Activated naive CD4-positive, alpha-beta T cell treated with anti-CD3 and anti-CD28 coated beads, Interleukin-2, amount 10 ng/mL, durations not matched to agents 5 hours and 36 hours (primary cell): ENCODE measurements at places on chromosomes 7 and 10. TPM values are rescaled to one million over a fixed set of nuclear protein-coding genes. Genes with fewer than 3 reads are reported as not detected.

The PLEKHA8 gene
- 7.1 TPM for total RNA-seq

The MUC12 gene
- total RNA-seq: not detected

The ABCB1 gene
- 2.2 TPM for total RNA-seq

The TMEM184A gene
- total RNA-seq: not detected

The CRPPA gene
- total RNA-seq: 0.93 TPM

The BNIP3 gene
- 71.2 TPM for total RNA-seq

The KIAA1549 gene
- 0.40 TPM for total RNA-seq

The GBX1 gene
- not detected for total RNA-seq

The SNCG gene
- total RNA-seq: 1.3 TPM

The SPACDR gene
- 3.9 TPM for total RNA-seq

The RARRES2 gene
- total RNA-seq: not detected

The SLC16A9 gene
- total RNA-seq: 0.05 TPM

The WBP1L gene
- 28.1 TPM for total RNA-seq

The ZNF804B gene
- total RNA-seq: not detected

The INHBA gene
- 0.25 TPM for total RNA-seq

The EN2 gene
- not detected for total RNA-seq

The INTS15 gene
- 41.1 TPM for total RNA-seq

The FIS1 gene
- 121 TPM for total RNA-seq

The CPN1 gene
- not detected for total RNA-seq

The C10orf62 gene
- not detected for total RNA-seq

The CYP2C19 gene
- not detected for total RNA-seq

The DRGX gene
- not detected for total RNA-seq

The SSC4D gene
- total RNA-seq: 0.31 TPM

The PRSS2 gene
- not detected for total RNA-seq

The SKIDA1 gene
- total RNA-seq: 0.20 TPM

The TMEM236 gene
- total RNA-seq: 0.05 TPM

The SPDYE16 gene
- 0.36 TPM for total RNA-seq

The WIPF3 gene
- not detected for total RNA-seq

The FAM180A gene
- not detected for total RNA-seq

The CYP3A4 gene
- total RNA-seq: not detected

The LMOD2 gene
- not detected for total RNA-seq

The PLPP4 gene
- total RNA-seq: not detected

The PPIF gene
- 47.4 TPM for total RNA-seq

The GPR26 gene
- total RNA-seq: not detected

The RSPH10B2 gene
- not detected for total RNA-seq

The PNLIP gene
- total RNA-seq: not detected

The PLXDC2 gene
- not detected for total RNA-seq

The EPO gene
- 0.15 TPM for total RNA-seq

The SYT15 gene
- 0.78 TPM for total RNA-seq
